Nephron progenitor cell (in vitro differentiated cells): ENCODE measurements at places on chromosomes 1 and 21.

DNA sequence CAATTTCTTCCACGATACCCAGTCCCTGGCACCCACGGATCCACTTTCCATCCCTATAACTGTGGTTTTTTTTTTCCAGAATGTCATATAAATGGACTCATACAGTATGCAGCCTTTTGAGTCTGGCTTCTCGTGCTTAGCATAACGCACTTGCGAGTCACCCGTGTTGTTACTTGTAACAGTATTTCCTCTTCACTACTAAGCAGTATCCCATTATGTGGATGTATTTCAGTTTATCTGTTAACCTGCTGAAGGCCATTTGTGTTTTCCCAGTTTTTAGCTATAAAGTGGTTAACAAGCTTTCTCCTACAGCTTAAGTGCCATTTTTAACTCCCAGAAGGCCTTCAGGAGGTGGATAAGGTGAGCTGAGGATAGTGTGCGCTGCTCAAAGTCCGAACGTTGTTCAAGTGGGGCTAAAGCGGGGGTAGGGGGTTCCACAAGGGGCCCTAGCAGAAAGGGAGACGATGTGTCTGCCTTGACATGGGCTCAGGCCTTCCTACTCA is 829 bp downstream of the ADAR start:
- no peak for DNase-seq

DNA sequence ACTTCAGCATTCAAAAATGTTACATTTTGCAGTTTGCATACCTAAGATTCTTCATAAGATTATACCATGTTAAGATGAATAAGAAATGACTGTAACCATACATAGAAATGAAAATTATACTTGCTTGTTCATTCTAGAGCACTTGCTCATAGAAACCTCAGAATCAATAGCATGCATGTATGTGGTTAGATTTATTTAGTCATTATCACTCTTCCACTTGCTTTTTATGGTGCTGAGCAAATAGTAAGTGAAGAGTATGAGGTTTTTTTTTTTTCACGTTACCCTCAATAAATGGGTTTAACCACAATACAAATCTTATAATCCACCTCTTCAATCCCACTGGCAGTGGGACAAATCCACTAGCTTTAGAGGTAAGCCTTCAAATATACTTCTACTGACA is 84.7 kb downstream of the LRRC53 start:
- no peak for DNase-seq

GRCh38 chr1:98931128-98931835 is 73.4 kb downstream of the PLPPR5 start:
- DNase-seq = no peak

DNA sequence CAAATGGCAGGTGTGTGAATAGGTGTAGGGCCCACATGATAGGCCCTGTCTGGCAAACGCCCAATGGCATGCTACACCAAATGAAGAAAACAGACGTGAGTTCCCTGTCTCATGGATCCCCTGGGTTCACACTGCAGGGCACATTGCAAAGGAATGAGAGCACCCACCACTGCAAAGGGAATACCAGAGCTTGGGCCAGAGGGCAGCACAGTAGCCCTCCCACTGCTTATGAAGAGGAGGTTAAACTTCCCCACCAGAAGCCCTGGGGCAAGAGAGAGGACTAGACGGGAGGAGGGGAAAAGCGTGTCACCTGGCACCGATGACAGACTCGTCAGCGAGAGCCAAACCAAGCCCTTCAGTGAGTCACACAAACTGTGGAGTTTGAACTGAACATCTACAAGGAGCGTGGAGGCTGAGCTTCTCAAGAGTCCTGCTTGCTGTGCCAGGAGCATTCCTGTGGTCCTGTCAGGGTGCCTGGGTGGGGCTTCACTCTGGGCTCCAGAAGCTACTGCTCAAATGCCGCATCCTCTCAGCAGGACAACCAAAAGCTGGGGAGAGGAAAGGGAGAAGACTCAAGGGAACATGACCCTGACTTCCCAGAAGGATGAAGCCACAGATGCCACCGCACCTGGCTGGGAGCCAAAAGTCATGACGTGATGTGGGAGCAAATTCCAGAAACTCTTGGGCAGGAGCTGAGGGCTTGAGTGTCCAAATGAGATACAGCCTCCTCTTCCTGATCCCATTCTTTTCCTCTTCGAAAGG is 61.1 kb downstream of the TOMM20 start:
- no peak for DNase-seq

- no peak for DNase-seq
Measured at GRCh38 chr1:97781762-97782337, 139.0 kb downstream of the DPYD start.
